ENCODE measurements at places on chromosomes 12 and 14. TPM values are rescaled to one million over a fixed set of nuclear protein-coding genes. Genes with fewer than 3 reads are reported as not detected.

PLEKHA5 gene
- 12.8 TPM for total RNA-seq

TM7SF3 gene
- total RNA-seq: 80.0 TPM

SERPINA9 gene
- not detected for total RNA-seq

PARPBP gene
- 7.0 TPM for total RNA-seq

DNA sequence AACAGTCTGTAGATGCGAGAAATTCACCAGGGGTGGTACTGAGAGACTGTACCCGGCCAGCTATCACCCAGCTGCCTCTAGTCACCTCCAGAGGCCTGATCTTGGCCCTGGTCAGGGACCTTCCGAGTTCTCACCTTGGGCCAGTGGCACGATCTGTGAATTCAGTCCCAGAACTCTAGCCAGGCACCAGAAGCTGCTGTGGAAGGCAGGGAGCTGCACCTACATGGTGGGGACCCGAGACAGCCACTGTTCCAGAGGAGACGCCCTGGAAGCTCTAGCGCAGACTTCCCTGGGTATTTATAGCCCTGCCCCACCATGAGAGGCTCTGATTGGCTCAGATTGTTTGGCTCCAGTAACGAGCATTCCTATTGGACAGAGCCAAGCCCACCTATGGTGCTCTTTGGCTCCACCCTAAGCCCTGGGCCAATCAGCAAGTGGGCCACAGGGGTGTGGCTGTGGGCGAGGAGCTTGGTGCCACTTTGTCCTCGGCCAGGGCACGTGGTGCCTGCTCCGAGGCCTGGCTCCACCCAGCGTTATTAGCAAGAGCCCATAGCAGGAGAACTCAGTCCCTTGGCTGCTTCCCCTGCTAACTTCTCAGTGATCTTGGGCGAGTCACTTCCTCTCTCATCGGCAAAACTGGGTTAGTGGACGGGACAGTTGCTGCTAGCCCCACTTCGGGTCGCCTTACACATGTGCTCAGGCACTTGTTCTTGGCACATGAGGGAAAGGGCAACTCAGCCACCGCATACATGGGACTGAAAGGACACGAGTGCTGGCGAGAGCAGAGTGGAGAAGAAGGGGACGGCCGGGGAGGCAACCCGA lies 89.0 kb upstream of the BCL11B start:
- no peak for DNase-seq

DNA sequence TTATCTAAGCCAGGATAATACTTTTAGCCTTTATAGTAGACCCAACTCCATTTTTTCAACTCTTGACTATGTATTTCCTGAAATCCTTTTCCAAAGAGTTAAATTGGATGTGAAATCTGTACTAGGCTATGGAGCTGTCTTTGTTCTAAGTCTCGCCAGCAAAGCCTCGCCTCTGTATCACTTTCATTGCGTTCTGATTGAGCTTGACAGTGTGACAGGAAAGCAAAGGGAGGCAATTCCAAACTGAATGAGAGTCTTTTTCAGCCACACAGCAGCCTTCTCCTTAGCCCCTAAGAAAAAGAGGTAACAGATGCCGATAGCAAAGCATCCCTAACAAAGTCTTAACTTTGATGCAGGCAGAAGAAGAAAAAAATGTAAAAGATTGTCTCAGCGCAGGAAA lies 154.6 kb upstream of the OTX2 start:
- no peak for DNase-seq

GRCh38 chr14:87178277-87178676 lies 814.7 kb downstream of the GALC start:
- DNase-seq: no peak

- DNase-seq: no peak
Observed at GRCh38 chr12:113347892-113348291, 10.5 kb upstream of the PLBD2 start.

GRCh38 chr12:76927170-76927784 lies 48.5 kb upstream of the CSRP2 start:
- peak; percentile 58 for DNase-seq

All from dermis blood vessel endothelial cell (primary cell).